ENCODE measurements at places on chromosomes 3 and 15.

GRCh38 chr3:160987982-160988964, 116.9 kb downstream of the B3GALNT1 start:
- no peaks in the 10 kb centered on the region for H3K27me3 ChIP-seq
- H3K4me3 ChIP-seq, result no peak overlapping the region
- H3K4me1 ChIP-seq, result peaks cover 19% of the 10 kb centered on the region

DNA sequence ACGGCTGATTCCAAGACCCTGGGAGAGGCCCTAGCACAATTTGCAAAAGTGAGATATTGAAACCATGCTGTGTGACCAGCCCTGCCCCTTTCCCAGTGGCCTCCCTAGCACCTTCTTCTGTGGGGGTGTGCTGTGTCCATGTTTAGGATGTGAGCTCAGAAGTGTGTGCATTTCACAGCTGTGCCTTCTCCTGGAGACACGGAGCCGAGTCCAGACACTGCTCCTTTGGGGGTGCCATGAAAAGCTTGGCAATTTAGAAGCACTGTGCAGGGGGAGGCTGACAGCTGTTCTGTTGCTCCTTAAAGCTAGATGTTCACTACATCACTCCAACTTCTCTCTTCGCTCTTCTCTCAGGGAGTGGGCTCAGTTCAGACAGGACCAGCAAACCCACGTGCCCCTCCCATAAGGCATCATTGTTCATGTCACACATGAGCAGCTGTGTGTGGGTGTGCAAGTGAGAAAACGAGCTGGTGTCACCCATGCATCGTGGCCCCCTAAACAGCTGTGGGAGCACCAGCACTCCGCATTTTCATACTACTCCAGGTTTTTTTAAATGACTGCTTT, 492.6 kb downstream of the GABRG3 start:
- no peak overlapping the region for H3K4me3 ChIP-seq
- H3K4me1 ChIP-seq, result peaks cover 11% of the 10 kb centered on the region
- no peak overlapping the region for H3K27ac ChIP-seq
- no peak for DNase-seq
- no peaks in the 10 kb centered on the region for H3K36me3 ChIP-seq
- no peaks in the 10 kb centered on the region for H3K27me3 ChIP-seq

DNA sequence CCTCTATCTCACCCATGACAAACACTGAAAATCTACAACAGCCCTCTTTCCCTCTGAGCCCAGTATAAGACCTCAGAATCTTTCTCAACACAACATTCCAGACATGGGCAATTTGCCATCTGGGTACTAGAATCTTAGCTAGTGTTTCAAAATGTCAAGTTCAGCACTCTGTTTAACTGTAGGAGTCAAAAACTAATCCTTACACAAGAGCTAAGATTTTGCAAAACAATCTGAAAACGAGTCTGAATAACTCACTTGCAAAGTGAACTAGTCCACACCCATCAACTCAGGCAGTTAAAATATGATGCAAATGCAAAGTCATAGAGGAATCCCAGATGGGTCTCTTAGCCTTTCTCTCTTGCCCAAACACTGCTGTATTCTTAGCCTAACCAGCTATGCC, 67.8 kb downstream of the GPR176 start:
- no peak for DNase-seq
- peak overlapping the region; percentile 16 for H3K27ac ChIP-seq
- H3K4me3 ChIP-seq, result no peak overlapping the region

GRCh38 chr15:68363353-68363752, 68.6 kb downstream of the ITGA11 start:
- no peaks in the 10 kb centered on the region for H3K36me3 ChIP-seq
- H3K4me3 ChIP-seq, result no peak overlapping the region
- H3K27ac ChIP-seq, result no peak overlapping the region

- peaks cover 14% of the 10 kb centered on the region for H3K4me1 ChIP-seq
- DNase-seq, result no peak
- H3K27me3 ChIP-seq, result peaks cover 9% of the 10 kb centered on the region
- peak overlapping the region; percentile 98 for H3K27ac ChIP-seq
- H3K4me3 ChIP-seq, result peak overlapping the region; percentile 100
- peaks cover 12% of the 10 kb centered on the region for H3K36me3 ChIP-seq
These were observed 922 bp downstream of the RAB11A start for GRCh38 chr15:65869954-65870871.

DNA sequence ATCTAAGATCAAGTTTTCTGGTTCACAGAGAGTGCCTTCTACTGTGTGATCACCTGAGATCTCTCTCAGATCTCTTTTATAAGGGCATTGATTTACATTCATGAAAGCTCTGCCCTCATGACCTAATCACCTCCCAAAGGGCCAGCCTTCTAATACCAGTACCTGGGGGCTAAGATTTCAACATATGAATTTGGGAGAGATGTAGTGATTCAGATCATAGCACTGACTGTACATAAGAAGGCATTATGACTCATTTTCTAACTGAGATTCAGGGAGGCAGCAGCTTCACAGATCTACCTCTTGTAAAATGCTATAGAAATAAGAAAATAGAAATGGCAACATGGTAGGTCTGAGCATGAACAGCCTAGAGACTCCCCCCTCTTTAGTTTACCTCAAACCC, 39.6 kb downstream of the VGLL3 start:
- no peaks in the 10 kb centered on the region for H3K27me3 ChIP-seq
- no peak overlapping the region for H3K27ac ChIP-seq
- H3K36me3 ChIP-seq, result no peaks in the 10 kb centered on the region
- DNase-seq, result no peak
- H3K4me3 ChIP-seq, result no peak overlapping the region
- peaks cover 4% of the 10 kb centered on the region for H3K4me1 ChIP-seq

- peaks cover 51% of the 10 kb centered on the region for H3K36me3 ChIP-seq
- peak overlapping the region; percentile 96 for H3K27ac ChIP-seq
- H3K4me3 ChIP-seq, result peak overlapping the region; percentile 95
- H3K27me3 ChIP-seq, result no peaks in the 10 kb centered on the region
These were observed 1.9 kb downstream of the NFKBIZ start for GRCh38 chr3:101851072-101851770.

Data from type B pancreatic cell (in vitro differentiated cells).